Left renal cortex interstitium (tissue), 4 donors: ENCODE measurements at places on chromosomes 12 and 14. TPM values are rescaled to one million over a fixed set of nuclear protein-coding genes. Genes with fewer than 3 reads are reported as not detected.

DNA sequence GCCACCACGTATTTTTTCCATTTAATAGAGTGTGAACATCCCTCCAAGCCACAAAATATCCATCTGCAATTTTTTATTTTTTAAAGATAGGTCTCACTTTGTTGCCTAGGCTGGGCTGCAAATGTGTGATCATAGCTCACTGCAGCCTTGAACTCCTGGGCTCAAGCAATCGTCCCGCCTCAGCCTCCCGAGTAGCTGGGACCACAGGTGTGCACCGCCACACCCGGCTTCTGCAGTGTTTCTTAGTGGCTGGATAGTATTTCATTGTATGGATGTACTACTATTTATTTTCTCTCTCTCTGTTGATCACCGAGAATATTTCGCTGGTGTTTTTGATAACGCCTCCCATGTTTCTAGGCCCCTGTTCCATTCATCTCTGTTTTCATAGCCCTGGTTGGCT lies 17.5 kb downstream of the MLXIP start:
- no peak for DNase-seq

AJUBA gene
- 103 TPM for polyA plus RNA-seq

- DNase-seq: no peak
These were observed 267 bp downstream of the CFAP251 start for GRCh38 chr12:121918679-121919038.

HOXC13 gene
- polyA plus RNA-seq: not detected

GRCh38 chr12:76255281-76255680 lies 92.9 kb downstream of the BBS10 start:
- DNase-seq: no peak

GRCh38 chr12:95790917-95791849 lies 619 bp upstream of the NTN4 start:
- peak; percentile 38 for DNase-seq

DNA sequence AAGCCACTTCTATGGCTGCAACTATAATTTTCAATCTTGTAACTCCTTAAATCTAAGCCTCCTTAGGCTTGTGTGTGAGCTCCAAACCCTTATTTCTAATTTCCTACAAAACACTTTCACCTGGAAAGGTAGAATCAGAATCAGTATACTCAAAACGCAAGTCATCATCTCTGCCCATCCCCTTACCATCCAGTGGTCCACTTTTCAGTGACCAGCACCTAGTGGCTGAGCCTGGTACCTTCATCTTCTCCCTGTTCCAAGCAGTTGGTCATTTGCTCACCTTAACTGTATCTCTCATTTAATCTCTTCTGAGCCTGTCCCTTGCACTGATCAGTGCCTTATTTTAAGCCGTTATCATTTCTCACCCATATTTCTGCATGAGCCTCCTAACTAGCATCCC lies 107.9 kb downstream of the PPM1H start:
- DNase-seq: no peak

DNA sequence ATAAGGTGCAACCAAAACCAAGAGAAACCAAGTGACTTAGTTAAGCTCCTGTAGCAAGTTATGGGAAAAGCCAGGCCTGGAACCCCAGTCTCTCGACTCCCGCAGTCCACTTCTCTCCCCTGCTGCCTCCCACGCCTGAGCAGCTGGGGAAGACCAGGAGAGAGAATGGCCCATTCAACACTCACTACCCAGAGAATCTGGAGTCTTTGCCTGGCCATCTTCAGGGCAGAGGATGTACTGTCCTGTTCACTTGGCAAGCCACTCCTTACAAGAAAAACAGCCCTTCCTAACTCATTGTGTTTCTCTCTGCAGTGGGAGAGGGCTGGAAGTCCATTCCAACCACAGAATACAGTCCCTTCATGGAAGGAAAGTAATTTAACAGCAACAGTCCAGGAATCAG lies 1.8 kb downstream of the PITPNM2 start:
- no peak for DNase-seq

OR6C2 gene
- polyA plus RNA-seq: not detected

PZP gene
- 0.16 TPM for polyA plus RNA-seq

KRT77 gene
- polyA plus RNA-seq: not detected

DNA sequence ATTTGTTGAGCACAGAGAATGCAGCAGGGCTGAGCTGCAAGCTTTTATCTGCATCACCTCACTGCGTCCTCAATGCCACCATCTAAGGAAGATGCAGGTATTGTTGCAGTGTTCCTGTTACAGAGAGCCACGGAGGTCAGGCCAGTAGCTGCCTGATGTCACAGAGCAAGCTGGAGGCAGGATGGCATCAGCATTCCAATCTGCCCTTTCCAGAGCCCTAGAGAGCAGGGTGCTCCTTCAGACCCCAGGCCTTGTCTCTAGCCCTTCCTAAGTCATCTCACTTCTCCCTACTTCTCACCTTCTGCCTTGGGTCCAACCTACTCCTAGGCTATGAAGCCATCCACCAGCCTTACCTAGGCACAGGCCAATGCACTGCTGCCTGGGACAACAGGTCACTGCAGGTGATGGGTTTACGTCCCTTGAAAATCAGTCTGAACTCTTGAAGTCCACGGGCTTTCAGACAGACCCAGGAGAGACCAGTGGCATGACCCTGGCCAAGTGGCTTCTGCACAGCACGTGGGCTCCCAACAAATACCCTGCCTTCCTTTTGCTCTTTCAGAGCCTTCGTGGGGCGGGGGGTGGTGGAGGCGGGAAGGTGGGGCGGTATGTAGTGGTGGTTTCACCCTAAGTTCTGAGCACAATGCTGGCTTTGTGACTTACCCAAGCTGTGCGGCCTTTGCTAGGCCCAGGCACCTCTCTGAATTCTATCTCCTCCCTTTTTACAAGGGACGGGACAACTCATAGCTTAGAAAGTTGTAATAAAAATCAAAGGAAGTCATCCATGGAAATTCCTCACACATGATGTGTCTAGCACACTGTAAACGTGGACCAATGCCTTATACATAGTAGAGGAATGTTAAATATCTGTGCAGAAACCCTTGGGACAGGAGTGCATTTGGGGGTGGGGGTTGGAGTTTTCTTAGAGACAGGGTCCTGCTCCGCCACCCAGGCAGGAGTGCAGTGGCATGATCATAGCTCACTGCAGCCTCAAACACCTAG lies 136.0 kb downstream of the KSR2 start:
- DNase-seq: no peak

ABCC9 gene
- polyA plus RNA-seq: 23.2 TPM

- DNase-seq: no peak
These were observed 745.7 kb downstream of the DIO2 start for GRCh38 chr14:79465651-79466050.

DNA sequence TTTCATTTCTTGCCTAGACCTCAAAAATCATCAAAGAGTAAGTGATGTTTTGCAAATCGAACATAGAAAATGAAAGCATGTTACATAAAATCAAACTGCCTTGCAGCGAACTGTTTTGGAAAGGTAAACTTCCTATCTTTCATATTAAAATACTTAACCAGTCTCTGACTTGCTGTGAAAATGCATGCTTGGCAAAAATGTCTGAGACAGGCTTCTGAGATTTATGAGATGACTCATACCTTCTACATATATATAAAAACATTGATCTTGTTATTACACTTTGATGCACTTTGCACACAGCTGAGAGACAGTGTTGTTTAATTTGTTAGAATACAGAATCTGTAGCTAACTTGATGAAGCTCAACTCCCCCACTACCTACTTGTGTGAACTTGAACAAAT lies 179.1 kb downstream of the KITLG start:
- DNase-seq: no peak

DNA sequence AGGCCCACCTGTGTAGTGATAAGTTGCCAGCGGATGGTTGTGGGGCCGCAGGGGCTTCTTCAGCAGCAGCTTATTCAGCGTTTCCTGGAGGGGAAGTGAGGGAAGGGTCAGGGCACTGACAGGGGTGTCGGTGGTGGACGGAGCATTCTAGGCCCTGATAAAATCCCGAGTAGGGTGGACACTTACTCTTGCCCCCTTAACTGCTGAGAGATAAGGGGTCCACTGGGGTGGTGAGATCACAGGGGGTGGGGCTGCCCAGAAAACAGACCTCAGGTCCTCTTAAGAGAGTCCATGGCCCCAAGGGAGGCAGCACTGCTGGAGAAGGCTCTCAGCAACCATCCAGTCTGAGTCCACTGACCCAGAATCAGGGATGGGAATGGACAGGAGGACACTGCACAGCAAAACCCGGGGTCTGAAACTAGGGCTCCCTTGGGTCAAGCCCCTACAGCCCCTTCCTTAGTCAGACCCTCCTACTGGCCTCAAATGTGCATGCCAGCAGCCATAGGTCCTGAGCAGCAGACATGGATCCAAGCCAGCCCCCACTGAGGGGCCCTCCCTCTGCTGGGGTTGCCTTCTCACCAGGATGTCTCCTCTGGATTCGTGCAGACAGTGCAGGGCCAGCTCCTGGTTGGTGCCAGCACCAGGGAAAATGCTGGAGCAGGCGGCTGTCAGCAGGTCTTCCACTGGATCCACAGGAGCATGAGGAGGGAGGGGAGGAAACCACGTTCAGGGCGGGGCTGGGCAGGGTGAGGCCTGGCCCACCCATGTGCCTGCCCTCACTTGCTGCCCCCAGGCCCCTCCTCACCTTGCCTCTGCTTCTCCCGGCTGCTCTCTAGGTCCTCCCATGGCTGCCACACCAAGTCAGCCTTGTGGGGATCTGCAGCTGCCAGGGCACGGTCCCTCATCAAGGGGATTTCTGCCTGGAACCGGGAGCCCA lies 12.1 kb upstream of the PNMA1 start:
- no peak for DNase-seq

GRCh38 chr12:30979371-30980259 lies 53.1 kb downstream of the TSPAN11 start:
- DNase-seq: no peak

GRCh38 chr12:64452559-64453329 lies 824 bp downstream of the TBK1 start:
- peak; percentile 20 for DNase-seq

PDZRN4 gene
- polyA plus RNA-seq: 6.2 TPM

KRT85 gene
- not detected for polyA plus RNA-seq

- no peak for DNase-seq
These were observed 257.4 kb upstream of the ATP2B1 start for GRCh38 chr12:89965993-89966392.

NELL2 gene
- 22.8 TPM for polyA plus RNA-seq

LRP1-AS gene
- not detected for polyA plus RNA-seq

NKX2-1 gene
- polyA plus RNA-seq: not detected

GRCh38 chr12:61713121-61713520 lies 547.1 kb upstream of the USP15 start:
- DNase-seq: no peak

GRCh38 chr12:936377-937345 lies 12.8 kb downstream of the RAD52 start:
- no peak for DNase-seq

ADIPOR2 gene
- 41.7 TPM for polyA plus RNA-seq

DNA sequence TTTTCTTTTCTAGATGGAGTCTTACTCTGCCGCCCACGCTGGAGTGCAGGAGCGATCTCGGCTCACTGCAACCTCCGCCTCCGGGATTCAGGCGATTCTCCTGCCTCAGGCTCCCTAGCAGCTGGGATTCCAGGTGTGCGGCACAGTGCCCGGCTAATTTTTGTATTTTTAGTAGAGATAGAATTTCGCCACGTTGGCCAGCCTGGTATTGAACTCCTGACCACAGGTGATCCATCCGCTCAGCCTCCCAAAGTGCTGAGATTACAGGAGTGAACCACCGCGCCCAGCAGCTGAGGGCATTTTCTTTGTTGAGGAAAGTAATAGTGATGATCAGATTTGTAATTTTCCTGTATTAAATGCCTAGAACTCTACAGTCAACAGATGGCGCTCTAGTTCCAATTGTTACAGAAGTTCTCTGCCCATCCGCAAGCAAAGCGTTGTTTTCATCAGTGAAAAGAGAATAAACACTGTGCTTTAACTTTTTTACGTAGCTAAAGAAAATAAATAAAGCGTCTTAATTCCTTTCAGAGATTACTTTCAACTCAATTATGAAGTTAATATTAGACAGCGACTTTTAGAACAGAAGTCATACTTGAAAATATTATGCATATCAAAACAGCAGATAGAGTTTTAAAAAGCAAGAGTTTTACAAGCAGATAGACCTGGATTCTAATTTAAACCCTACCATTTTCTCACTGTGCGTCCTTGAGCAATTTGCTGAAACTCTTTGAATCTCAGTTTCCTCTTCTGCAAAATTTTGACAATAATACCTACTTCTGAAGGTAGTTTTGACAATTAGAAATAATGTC lies 335.1 kb downstream of the DUSP6 start:
- DNase-seq: peak; percentile 42

DNA sequence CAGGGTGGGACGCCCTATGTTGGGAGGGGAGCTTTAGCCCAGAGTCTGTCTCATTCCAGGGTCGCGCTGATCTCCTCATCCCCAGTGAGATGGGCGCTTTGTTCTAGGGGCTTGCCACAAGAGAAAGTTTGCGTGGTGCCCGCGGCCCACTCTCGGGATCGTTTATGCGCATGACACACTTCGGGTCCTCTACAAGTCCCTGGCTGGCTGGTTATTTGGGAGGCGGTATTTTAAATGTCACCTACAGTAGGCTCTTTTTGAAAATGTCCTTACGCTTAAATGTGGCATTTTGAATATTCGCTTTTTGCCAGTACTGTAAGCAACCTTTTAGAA lies 541 bp downstream of the GOLT1B start:
- no peak for DNase-seq

IL23A gene
- polyA plus RNA-seq: 1.2 TPM

- DNase-seq: no peak
These were observed 103.1 kb upstream of the GARIN6 start for GRCh38 chr12:99544457-99544856.

DNA sequence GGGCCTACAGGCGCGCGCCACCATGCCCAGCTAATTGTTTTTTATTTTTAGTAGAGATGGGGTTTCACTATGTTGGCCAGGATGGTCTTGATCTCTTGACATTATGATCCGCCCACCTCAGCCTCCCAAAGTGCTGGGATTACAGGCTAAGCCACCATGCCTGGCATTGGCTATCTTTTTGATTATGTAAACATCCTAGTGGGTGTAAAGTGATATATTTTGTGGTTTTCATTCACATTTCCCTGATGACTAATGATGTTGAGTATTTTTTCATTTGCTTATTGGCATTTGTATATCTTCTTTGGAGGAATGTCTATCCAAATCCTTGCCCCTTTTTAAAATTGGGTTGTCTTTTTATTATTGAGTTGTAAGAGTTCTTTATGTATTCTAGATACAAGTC lies 16.3 kb downstream of the CREBL2 start:
- DNase-seq: no peak

GLIPR1 gene
- polyA plus RNA-seq: 17.7 TPM
